ENCODE measurements at places on chromosomes 5 and 9.
A peak's percentile ranks its signal among the peaks of the same experiment; 100 is the strongest.

DNA sequence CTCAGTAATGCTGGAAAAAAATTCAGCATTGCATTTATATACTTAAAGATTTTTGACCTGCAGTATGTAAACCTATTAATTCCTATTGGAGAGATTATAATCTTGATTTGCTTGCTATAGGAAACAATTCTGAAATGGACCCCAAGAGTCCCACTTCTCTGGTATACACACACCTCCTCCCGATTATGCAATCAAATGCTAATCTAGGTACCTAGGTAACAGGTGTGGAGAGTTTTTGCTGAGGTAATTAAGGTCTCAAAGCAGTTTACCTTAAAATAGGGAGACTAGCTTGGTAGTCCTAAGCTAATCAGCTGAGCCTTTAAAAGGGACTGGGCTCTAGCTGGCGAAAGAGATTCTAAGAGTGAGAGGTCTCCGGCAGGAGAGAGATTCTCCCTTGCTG is 22.2 kb downstream of the ISOC1 start:
- no peak for DNase-seq

DNA sequence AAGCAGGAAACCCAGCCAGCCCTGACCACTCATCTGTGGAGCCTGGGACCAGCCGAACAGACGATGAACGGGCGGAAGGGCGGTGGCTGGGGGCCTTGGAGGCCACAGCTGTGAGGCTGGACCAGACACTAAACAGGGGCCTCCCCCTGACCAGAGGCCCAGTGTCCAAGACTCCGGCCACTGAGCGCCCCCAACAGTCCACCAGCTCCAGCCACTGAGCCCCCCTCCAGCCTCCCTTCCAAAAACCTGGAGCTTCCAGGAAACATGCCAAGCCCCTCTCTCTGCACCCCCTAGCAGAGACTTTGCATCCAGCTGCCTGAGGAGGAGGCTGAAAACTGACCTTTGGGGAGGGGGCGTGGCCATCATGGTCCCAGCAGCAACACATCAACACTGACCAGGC is 23.2 kb downstream of the CNTFR start:
- DNase-seq: no peak

DNA sequence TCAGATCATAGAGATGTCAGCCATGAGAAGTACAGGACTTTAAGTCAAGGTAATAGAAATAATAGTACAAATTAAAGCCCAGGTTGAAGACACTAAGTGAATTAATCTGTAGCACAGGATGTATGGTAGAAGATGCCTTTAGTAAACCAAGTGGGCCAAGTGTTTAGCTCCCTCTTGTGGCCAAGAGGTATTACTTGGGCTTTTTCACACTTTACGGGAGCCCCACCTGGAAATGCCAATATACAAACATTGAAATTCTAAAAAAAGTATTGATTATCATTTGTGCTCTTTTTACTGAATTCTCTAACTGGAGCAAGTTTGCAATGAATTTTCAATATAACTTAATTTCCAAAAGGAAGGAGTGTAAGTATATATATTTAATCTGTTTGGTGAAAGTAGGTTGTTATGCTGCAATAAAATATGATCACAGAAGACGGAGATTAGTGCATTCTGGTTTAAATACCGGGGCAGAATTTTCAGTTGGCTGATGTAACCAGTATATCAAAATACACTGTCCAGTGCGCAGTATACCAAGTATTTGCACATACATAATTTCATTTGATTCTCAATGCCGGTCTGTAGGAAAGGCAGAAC is 84.7 kb downstream of the PARP8 start:
- DNase-seq: no peak

- DNase-seq: no peak
Measured at GRCh38 chr5:179275941-179276837, 69.1 kb downstream of the ADAMTS2 start.

DNA sequence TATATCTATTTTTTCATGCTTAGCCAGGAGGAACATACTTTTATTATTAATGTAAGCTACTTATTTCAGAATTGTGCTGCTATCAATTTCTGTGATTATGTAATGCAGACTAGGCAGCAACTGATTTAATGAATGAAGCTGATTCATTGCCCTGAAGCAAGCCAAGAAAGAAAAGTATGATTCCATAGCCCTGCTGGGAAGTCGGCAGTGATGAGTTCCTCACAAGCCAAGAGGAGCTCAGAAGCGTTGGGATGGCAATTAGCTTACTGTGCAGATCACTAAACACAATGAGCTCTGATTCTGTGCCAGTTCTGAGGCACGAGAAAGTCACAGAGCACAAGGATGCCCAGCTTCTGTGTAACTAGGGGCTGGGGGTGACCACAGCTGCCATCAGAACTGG is 254.3 kb upstream of the KLF9 start:
- no peak for DNase-seq

- DNase-seq: no peak
Measured at GRCh38 chr5:89707891-89708290, 701.7 kb downstream of the CETN3 start.

GRCh38 chr5:77772729-77773128 is 3.4 kb downstream of the TBCA start:
- DNase-seq: no peak

- DNase-seq: peak; percentile 96
Measured at GRCh38 chr5:159209438-159210209, at the start of gene RNF145. Gene RNF145, minus strand, starts transcription at chr5:159209553. Its CDS starts 5,936 bp downstream, at chr5:159203617.

DNA sequence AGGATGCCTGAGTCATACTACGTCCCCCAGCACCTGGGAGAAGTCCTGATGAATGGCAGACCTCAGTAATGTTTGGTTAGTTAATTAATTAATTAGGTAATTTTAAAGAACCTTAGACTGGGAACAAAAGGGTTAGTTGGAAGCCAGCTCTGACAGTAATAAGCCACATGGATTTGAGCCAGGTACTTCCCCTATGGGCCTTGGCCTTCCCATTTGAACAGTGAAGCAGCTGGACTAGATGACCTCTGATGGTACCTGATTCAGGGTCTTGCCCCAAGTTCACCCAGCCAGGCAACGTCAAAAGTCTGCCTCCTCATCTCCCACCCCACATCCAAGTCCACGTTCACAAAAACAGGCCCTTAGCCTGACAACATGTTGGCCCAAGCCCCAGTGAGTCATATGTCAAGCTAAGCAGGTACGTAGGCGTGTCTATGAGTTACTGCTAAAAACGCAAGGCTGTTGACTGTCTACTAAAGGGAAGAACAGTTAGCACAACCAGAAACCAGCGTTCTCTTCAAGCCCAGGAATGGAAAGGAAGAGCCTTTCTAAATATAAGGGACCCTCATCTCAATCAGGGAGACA is 303.2 kb downstream of the ACTL7B start:
- no peak for DNase-seq

DNA sequence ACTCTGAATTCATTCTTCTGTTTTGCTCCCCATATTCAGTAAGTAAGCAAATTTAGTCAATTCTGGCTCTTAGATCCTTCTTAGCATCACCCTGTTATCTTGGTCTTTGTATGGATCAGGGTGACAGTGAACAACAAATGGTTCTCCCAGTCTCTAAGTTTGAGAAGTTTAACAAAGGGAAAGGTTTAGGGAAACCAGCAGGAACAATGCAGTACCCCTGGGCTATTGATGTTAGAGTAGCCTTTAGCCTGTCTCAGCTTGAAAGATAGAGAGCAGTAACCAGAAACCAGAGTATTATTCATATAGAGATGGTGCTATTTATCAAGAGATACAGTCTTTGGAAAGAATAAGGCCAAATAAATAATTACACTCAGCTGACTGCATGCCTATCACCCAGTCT is 241.8 kb downstream of the CDH12 start:
- DNase-seq: no peak

DNA sequence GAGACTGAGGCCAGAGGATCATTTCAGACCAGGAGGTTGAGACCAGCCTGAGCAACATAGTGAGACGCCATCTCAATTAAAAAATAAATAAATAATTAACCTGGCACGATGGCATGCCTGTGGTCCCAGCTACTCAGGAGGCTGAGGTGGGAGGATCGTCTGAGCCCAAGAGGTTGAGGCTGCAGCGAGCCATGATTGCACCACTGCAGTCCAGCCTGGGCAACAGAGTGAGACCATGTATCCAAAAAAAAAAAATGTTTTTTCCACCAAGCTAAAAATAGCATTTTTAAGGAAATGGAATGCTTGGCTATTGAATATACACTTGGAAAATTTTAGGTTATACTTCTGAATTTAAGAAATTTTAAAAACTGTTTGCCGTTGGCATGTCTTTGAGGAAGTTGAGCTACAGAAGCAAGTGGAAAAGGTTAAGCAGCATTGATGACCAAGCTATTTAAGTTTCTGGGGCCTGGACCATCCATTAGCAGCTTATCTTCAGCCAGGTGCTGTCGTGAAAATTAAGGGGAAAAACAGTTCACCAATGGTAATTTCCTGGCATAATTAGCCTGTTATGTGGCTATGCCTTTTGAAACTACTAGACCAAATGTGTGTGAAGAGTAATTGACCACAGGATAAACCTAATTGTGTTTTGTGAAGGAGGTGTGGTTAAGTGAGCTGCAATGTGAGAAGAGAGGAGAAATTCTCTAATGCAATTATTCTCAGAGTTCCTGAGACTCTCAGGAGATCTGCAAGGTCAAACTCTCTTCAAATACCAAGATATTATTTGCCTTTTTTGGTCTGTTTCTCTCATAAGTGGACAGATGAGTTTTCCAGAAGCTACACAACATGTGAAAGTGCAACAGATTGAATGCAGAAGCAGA is 21.0 kb downstream of the F2R start:
- DNase-seq: no peak

GRCh38 chr9:89421595-89421994 is 76.3 kb downstream of the SEMA4D start:
- DNase-seq: peak; percentile 70

- DNase-seq: no peak
Measured at GRCh38 chr5:151477101-151477500, 29.7 kb downstream of the SLC36A1 start.

DNA sequence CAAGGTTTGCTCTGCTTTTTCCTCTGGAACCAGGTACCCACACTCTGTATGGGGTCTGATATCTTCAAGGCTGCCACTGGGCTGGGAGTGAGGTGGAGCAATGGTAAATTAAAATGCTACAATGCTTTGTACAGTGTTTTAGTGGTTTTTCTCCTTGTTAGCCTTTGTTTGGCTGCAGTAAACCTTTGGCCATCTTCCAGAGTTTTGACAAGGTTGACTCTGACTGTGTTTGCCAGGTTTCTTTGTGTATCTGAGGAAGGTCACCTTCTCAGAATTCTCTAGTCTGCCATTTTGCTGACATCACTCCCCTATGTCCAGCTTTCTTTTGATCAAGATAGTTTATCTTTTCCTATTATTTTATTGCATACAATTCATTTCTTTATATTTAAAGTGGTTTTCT is 11.2 kb downstream of the SPATA31D1 start:
- no peak for DNase-seq

DNA sequence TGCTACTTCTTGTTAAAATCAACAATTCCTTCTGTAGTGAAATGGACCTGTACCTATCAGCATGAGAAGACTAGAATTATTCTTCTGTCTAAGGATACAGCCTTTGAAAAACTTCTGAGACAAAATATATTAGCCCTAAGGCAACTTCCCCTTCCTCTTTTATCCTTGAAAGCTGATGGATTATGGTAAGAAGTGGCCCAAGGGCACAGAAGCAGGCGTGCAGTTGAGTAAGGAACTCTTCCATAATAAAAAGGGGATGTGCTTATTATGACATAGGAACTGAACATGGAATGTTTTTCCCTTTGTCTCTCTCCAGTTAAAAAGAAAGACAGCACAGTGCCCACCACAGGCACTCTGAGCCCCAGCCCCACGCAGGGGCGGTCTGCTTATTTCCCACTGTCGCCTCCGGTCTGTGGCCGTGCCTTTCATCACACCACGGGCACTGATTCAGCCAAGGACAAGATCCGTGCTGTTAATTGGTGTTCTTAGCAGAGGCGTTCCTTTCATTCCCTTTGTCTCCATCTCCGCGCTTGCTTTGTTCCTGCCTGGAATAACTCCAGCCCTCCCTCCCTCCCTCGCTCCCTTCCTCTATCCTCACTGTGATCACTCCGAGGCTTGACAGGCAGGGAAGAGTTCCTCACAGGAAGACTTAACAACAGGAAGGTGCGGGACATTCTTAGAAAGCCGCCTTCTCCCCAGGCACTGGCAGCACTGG is 135.9 kb upstream of the OTULINL start:
- DNase-seq: no peak

- DNase-seq: no peak
Measured at GRCh38 chr5:170737591-170737990, 45.9 kb upstream of the GABRP start.

GRCh38 chr9:106072421-106072820 is 378.1 kb downstream of the TMEM38B start:
- DNase-seq: no peak

GRCh38 chr5:6659941-6660684 is 26.9 kb downstream of the SRD5A1 start:
- no peak for DNase-seq

- no peak for DNase-seq
Measured at GRCh38 chr9:86941197-86941596, 6.1 kb downstream of the GAS1 start.

DNA sequence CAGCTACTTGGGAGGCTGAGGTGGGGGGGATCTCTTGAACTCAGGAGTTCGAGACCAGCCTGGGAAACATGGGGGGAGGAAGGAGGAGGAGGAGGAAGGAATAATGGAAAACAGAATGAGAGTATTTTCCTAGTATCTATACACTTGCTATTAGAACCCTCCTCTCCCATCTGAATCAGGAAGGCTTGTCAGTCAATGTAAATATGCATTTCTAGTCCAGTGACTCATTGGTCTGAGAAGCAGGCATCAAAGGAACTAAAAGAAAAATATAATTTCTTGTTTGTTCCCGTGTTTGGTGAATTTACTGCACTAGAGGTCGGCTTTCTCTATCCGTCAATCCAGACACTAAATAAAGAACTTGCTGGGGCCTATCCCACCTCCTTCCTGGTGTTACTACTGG is 88.6 kb downstream of the AGTPBP1 start:
- no peak for DNase-seq

- DNase-seq: no peak
Measured at GRCh38 chr9:84723426-84723825, 53.9 kb downstream of the NTRK2 start.

DNA sequence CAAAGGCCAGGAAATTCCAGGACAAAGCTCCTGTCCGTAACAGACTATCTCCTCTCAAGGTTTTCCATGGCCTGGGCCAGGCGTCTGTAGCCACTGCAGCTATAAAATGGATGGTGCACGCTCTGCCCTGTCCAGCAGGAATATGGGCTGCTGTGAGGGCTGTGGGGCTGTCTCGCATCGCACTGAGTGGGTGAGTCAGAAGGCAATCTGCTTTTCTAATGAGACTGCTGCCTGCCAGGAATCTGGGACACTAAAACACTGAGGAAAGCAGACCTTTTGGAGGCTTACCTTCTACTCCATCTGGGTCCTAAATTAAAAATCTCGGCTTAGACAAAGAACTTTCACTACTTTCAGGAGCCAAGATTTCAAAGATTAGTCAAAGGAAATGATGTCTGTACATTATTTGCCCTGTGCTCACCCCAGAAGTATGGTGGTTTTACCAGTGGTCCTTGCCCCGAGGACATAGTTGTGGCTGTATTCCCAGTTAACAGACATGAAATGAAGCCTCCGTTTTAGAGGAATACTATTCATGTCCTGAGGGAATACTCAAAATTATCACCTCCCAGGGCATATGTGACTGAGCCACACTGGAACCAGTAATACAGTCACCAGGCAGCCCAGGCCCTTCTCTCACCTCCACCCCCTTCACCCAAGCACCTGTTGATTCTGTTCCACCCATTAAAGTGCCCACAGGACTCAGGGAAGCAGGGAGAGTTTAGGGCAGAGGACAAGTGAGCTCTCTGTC is 56.4 kb downstream of the PFDN1 start:
- DNase-seq: no peak

GRCh38 chr9:97389249-97389648 is 22.6 kb upstream of the TDRD7 start:
- DNase-seq: no peak

- no peak for DNase-seq
Measured at GRCh38 chr5:1414311-1415058, 30.8 kb downstream of the SLC6A3 start.

GRCh38 chr5:138805096-138805495 is 51.9 kb downstream of the CTNNA1 start:
- no peak for DNase-seq

Data from stimulated activated CD4-positive, alpha-beta T cell treated with anti-CD3 and anti-CD28 coated beads, Interleukin-4, amount 100 ng/mL, for 1 hour (primary cell).